ENCODE measurements at places on chromosomes 3 and 15. TPM values are rescaled to one million over a fixed set of nuclear protein-coding genes. Genes with fewer than 3 reads are reported as not detected.
A peak's percentile ranks its signal among the peaks of the same experiment; 100 is the strongest.

DNA sequence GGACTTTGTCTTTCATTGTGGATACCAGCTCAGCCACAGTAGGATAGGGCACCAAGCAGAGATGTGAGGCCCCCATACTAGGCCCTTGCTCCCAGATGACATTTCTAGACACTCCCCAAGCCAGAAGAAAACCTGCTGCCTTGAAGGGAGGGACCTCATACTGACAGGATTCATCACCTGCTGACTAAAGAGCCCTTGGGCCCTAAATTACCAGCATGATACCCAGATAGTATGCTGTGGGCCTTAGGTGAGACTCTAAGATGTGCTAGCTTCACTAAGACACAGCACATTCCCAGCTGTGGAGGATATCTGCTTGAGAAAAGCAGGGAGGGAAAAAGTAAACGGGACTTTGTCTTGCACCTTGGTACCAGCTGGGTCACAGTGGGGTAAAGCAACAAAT is 324.0 kb downstream of the TBL1XR1 start:
- DNase-seq = no peak
- no peak overlapping the region for H3K4me3 ChIP-seq
- H3K27ac ChIP-seq = no peak overlapping the region

DNA sequence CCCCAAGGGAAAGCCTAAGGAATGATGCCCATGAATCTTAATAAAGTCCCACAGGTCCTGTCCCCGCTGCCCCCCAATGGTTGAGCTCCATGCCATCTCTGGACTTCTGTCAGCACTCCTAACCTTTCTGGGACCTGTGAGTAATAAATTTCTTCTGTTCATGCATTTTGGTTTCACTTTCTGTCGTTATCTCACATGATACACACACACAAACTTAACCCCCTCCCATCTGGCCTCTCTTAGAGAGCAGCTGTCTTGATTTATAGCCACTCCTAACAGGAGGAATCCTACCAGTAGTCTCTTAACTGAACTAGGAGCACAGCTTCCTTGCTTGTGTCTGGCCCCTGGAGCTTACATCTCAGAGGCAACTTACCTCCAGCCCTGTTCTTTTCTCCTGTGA is 82.7 kb upstream of the SELENOK start:
- no peaks in the 10 kb centered on the region for H3K27me3 ChIP-seq
- no peak overlapping the region for H3K4me3 ChIP-seq
- no peaks in the 10 kb centered on the region for H3K4me1 ChIP-seq
- no peak overlapping the region for H3K27ac ChIP-seq

DNA sequence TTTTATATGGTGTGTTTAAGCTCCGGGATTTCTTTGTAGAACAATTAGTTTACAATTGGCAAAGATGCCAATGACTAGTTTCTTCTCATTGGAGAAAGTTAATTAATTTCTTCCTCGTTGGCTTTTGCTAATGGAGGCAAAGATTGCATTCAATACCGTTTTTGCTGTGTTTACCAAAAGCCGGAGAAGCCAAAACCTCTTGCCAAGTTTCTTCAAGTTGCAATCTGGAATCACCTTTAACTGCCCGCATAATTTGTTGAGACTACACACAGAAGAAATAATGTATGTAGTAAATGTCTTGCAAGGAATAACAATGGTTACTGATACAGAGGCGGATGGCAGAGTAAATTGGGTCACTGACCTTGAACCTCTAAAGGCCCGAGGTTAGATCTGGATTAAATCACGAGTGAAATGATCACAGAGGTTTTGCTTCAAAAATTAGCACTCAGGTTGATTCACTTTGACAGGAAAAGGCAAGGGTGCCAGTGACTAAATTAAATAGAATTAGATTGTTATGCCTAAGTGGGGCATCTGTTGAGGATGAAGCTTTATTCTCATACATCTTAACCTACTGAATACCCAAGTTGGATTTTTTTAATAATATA is 732.1 kb upstream of the NR2F2 start:
- no peaks in the 10 kb centered on the region for H3K4me1 ChIP-seq
- no peak overlapping the region for H3K4me3 ChIP-seq
- no peak for DNase-seq
- H3K27ac ChIP-seq = no peak overlapping the region
- H3K27me3 ChIP-seq = no peaks in the 10 kb centered on the region

DNA sequence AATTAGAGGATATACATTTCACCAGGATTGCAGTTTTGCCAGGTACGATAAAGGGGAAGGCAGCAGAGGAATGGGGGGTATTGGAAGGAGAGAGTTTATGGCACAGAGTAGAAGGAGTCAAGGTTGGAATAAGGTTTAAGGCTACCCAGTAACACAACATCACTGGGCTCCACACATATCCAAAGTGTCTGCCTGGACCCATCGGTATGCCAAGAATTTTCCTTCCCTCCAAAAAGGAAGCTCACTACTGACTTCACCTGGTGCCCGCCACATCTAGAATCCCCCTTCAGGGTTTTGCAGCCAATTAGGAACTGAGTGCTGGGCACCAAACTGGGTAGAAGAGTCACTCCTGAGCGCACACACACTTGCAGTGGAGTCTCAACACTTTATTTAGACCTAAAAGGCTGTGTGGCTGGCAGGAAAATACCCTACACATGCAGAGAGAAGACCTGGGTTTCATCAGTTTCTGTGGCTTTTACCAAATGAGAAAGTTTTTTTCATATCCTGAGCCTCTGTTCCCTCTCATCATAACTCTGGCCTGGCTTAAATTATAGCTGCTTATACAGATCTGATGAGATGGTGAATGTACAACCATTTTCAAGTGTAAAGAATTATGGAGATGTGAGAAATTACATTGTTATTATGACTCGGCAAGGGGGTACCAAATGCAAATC is 190.8 kb upstream of the LPP start:
- H3K27me3 ChIP-seq = no peaks in the 10 kb centered on the region
- H3K4me1 ChIP-seq = no peaks in the 10 kb centered on the region
- DNase-seq = no peak
- H3K4me3 ChIP-seq = no peak overlapping the region
- no peaks in the 10 kb centered on the region for H3K36me3 ChIP-seq

- no peak for DNase-seq
- H3K36me3 ChIP-seq = no peaks in the 10 kb centered on the region
- no peak overlapping the region for H3K27ac ChIP-seq
- H3K27me3 ChIP-seq = no peaks in the 10 kb centered on the region
Observed at GRCh38 chr15:90836296-90836871, 32.0 kb upstream of the FURIN start.

DNA sequence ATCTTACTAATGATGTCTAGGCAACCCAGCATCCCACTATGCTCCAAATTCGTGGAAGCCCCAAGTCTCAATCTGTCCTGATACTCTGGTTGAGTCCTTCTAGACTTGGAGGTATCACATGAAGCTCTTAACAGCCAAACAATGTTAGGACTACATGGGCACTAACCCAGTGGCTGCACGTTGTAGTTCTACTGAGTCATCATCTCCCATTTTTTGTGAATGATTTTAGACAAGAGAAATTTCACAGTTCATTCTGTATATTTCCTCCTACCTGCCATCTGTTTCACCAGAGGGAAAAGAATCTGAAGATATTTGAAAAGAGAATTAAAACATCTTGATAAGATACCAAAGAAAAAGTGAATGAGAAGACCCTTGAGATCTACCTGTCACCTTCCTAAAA is 9.8 kb upstream of the WWTR1 start:
- no peak for DNase-seq
- H3K27ac ChIP-seq = no peak overlapping the region
- H3K36me3 ChIP-seq = no peaks in the 10 kb centered on the region
- H3K4me3 ChIP-seq = no peak overlapping the region
- H3K27me3 ChIP-seq = no peaks in the 10 kb centered on the region

The FAM174B gene
- total RNA-seq = 10.3 TPM

The ZDHHC23 gene
- 4.1 TPM for total RNA-seq

DNA sequence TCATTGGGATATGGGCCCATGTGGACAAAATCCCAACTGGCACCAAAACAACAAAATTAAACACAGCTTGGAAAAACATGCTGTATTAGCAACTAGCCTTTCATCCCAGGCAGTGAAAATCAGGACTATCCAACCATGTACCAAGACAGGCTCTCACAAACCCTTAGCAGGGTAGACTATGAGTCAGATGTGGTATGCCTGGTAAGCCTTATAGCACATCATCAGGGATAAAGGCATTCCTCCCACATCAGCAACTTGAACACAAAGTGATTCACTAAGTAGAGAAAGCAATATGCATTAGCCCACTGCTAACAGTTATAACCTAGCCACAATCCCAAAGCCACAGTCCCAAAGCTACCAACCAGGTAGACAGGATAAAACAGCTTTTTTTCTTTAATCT is 8.0 kb downstream of the CEP152 start:
- no peak overlapping the region for H3K27ac ChIP-seq
- H3K4me3 ChIP-seq = no peak overlapping the region
- no peaks in the 10 kb centered on the region for H3K4me1 ChIP-seq
- no peak for DNase-seq
- H3K36me3 ChIP-seq = no peaks in the 10 kb centered on the region
- no peaks in the 10 kb centered on the region for H3K27me3 ChIP-seq

The LIPH gene
- total RNA-seq = not detected

The SOX14 gene
- total RNA-seq = not detected

GRCh38 chr3:162334537-162334936 is 837.9 kb downstream of the OTOL1 start:
- DNase-seq = no peak
- no peak overlapping the region for H3K4me3 ChIP-seq
- H3K4me1 ChIP-seq = no peaks in the 10 kb centered on the region
- H3K27ac ChIP-seq = no peak overlapping the region

The CASR gene
- total RNA-seq = not detected

The KY gene
- total RNA-seq = 1.2 TPM

The NR2F2 gene
- 132 TPM for total RNA-seq

GRCh38 chr15:26891448-26892181 is 24.8 kb downstream of the GABRA5 start:
- no peak overlapping the region for H3K27ac ChIP-seq
- no peaks in the 10 kb centered on the region for H3K27me3 ChIP-seq
- DNase-seq = peak; percentile 80
- H3K4me3 ChIP-seq = no peak overlapping the region

DNA sequence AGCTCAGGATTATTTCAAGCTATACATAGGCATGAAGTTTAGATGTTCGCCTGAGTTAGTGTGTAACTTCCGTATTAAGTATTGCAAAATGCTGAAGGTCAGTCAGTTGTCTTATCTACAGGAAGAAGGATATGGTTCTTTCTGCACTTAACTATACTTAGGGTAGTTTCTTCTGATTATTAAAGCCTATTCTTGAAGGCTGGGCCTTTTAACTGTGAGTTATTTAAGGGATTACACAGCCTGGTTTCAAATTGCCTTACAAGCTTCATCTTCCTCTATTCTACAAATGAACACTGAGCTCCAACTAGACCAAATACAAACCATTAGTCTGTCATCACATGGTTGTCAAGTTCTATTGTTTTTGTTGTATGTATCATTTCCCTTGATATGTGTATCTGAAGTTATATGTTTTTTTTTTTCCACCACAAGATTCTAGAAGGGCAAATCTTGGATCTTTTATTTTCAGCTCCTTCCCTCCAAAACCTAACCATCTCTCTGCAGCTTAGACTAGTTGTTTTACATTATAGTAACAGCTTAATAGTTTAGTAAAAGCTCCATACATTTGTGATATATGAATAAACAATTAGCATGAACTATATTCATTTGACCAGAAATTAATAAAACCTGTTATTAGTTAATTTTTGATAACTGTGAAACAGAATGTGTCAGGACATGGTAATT is 272.9 kb upstream of the KCNMB2 start:
- no peak for DNase-seq
- H3K4me3 ChIP-seq = no peak overlapping the region
- H3K36me3 ChIP-seq = no peaks in the 10 kb centered on the region
- no peaks in the 10 kb centered on the region for H3K4me1 ChIP-seq
- H3K27me3 ChIP-seq = no peaks in the 10 kb centered on the region
- H3K27ac ChIP-seq = no peak overlapping the region

- no peak for DNase-seq
- H3K4me3 ChIP-seq = no peak overlapping the region
- no peak overlapping the region for H3K27ac ChIP-seq
Observed at GRCh38 chr3:37271611-37272010, 97.2 kb upstream of the LRRFIP2 start.

- H3K27ac ChIP-seq = no peak overlapping the region
- DNase-seq = no peak
- H3K4me3 ChIP-seq = no peak overlapping the region
- H3K4me1 ChIP-seq = no peaks in the 10 kb centered on the region
- H3K27me3 ChIP-seq = no peaks in the 10 kb centered on the region
- peaks cover 2% of the 10 kb centered on the region for H3K36me3 ChIP-seq
Observed at GRCh38 chr3:149009732-149010131, 18.4 kb downstream of the GYG1 start.

The LRTM1 gene
- not detected for total RNA-seq

- no peak for DNase-seq
- H3K27me3 ChIP-seq = peaks cover 1% of the 10 kb centered on the region
- H3K4me3 ChIP-seq = no peak overlapping the region
- H3K36me3 ChIP-seq = no peaks in the 10 kb centered on the region
- H3K27ac ChIP-seq = no peak overlapping the region
Observed at GRCh38 chr3:22966349-22966748, 236.8 kb upstream of the UBE2E2 start.

The CHRM5 gene
- not detected for total RNA-seq

DNA sequence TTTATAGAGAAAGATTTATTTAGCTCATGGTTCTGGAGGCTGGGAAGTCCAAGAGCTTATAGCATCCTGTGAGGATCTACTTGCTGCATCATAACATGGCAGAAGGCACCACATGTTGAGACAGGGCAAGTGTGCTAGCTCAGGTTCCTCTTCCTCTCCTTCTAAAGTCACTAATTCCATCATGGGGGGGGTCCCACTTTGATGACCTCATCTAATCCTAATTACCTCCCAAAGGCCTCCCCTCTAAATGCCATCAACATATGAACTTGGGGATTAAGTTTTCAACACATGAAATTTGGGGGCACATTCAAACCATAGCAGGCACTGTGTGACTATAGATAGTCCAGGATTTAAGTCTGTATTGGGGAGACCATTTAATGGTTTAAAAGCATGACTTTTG is 297.1 kb upstream of the ROPN1 start:
- peaks cover 4% of the 10 kb centered on the region for H3K36me3 ChIP-seq
- H3K27ac ChIP-seq = no peak overlapping the region
- no peaks in the 10 kb centered on the region for H3K27me3 ChIP-seq

GRCh38 chr15:90040618-90041017 is 39.5 kb downstream of the ZNF710 start:
- no peak overlapping the region for H3K4me3 ChIP-seq
- no peaks in the 10 kb centered on the region for H3K36me3 ChIP-seq
- no peaks in the 10 kb centered on the region for H3K4me1 ChIP-seq

- DNase-seq = no peak
- no peak overlapping the region for H3K27ac ChIP-seq
- no peaks in the 10 kb centered on the region for H3K36me3 ChIP-seq
- no peak overlapping the region for H3K4me3 ChIP-seq
Observed at GRCh38 chr3:109125902-109126301, 8.0 kb upstream of the MORC1 start.

GRCh38 chr15:93165734-93166470 is 76.9 kb upstream of the RGMA start:
- H3K4me1 ChIP-seq = no peaks in the 10 kb centered on the region
- H3K27ac ChIP-seq = no peak overlapping the region
- no peaks in the 10 kb centered on the region for H3K27me3 ChIP-seq
- H3K36me3 ChIP-seq = no peaks in the 10 kb centered on the region
- no peak for DNase-seq

The NCEH1 gene
- total RNA-seq = 12.5 TPM

GRCh38 chr3:107666853-107667252 is 144.1 kb downstream of the BBX start:
- no peaks in the 10 kb centered on the region for H3K36me3 ChIP-seq
- no peak for DNase-seq
- H3K4me3 ChIP-seq = no peak overlapping the region

- no peak overlapping the region for H3K4me3 ChIP-seq
- no peak overlapping the region for H3K27ac ChIP-seq
- no peak for DNase-seq
- no peaks in the 10 kb centered on the region for H3K4me1 ChIP-seq
- no peaks in the 10 kb centered on the region for H3K27me3 ChIP-seq
- H3K36me3 ChIP-seq = no peaks in the 10 kb centered on the region
Observed at GRCh38 chr15:64333986-64334929, 21.7 kb downstream of the CSNK1G1 start.

The GRAMD1C gene
- 2.7 TPM for total RNA-seq

Measured in aorta (tissue), 5 donors.